ENCODE measurements at places on chromosomes 12 and 14.

DNA sequence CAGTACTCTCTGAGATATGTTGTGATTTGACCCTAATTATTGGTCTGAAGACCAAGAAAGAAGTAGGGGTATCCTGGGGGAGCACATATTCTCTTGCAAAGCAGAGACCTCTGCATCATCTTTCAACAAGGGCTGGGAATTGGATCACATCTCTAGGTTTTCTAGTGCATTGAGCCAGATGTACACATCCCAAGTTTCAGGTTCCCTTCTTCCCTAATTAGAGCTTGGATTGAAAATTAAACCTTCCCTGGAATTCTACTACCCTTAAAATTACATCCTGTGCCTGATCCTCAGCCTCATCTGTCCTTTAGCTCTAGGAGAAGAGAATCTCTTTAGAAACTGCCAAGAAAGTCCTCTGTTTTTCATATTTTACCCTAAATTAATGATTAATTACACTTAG lies 839.6 kb downstream of the SLC6A15 start:
- no peak for DNase-seq

DNA sequence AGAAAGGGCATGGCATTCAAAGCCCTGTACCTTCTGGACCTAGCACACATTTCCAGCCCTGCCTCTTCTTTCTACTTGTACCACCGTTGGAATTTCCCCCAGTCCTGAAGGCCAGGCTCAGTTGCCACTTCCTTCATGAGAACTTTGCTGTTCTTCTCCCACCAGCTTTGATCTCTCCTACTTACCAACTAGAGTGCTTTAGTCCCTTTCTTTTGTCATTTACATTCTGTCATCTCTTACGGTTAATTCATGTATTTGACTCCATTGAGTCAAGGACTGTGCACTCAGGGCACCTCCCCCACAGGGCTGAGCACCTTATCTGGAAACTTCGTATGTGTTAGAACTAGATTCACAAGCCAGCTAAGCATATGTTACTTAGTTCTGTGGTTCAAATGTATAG lies 26.3 kb downstream of the BICDL1 start:
- DNase-seq = peak; percentile 76

DNA sequence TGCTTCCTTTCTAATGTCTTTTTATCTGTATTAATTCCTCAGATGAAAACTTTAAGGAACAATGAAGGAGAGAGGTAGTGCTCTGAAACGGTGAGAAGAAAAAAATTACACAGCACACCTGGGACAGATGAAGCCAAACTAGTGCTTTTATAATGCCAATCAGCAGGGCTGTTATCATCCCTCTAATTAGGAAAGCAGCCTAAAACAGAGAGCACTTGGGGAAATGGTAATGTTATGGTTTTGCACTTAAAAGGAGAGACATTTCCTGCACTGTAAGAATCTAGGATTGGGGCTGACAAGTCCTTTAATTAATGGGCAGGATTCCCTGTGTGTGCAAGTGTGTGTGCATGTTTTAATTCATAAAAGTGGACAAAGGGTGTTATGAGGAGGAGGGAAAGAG lies 4.8 kb upstream of the LMO3 start:
- no peak for DNase-seq

- DNase-seq = no peak
Observed at GRCh38 chr12:115726691-115727090, 550.8 kb downstream of the MED13L start.

- no peak for DNase-seq
Observed at GRCh38 chr12:103431950-103432349, 63.8 kb downstream of the C12orf42 start.

- no peak for DNase-seq
Observed at GRCh38 chr12:114287821-114288525, 118.0 kb downstream of the TBX5 start.

DNA sequence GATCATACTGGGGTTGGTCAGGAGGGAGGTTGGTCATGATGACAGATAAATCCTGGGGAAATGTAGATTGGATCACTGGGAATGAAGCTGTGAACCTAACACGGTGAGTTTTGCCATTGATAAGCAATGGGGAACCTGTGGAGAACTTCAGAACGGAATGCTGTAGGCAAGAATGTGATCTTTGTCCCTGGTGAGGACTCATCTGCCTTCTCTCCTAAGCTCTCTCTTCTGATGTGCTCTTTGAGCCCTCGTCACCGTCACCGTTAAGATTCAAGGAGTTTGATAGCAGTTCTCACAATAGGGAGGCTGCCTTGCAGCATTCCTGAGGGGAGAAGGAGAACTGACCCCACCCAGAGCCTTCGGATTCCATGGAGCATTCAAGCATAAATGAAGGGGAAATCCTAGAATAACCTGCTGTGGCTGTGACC lies 217.6 kb downstream of the ANO6 start:
- no peak for DNase-seq

DNA sequence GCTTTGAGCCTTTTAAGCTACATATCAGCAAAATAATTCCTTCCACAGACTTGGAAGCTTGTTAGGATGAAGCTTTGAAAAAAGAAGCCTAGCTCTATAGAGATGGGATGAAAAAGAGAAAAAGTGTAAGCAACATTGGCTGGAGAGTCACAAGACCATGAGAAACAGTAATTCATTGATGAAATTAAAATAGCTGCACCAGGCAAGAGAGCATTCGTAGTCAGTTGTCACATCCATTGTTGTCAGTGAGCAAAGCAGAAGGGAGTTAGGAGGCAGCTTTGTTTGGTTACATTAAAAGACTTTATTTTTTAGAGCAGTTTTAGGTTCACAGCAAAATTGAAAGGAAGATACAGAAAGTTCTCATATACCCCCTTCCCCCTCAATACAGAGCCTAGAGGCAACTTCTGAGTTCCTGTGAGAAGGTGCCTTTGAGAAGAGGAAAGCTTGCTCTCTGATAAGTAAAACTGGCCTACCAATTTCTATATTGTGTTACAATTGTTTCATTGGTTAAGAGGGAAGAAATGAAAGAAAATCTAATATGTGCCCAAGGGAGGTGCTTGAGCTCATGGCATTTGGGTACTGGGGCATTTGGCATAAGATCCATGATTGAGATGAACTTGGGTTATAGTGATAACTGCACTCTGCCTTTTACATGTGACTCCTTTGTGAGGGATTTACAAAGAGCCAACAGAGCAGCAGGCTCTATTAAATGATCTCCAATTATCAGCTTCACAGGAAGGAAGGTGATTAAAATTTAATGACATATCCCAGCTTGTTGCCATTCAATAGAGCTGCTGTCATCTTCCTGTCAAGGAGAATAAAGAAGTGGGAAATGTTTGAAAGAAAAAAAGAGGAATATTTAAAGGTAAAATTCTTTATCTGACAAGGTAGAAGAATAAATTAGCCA lies 361.3 kb upstream of the TMTC1 start:
- DNase-seq = no peak

- peak; percentile 67 for DNase-seq
Observed at GRCh38 chr14:95361373-95362137, 41.8 kb upstream of the CLMN start.

- no peak for DNase-seq
Observed at GRCh38 chr14:69648480-69649451, 37.4 kb downstream of the SUSD6 start.

DNA sequence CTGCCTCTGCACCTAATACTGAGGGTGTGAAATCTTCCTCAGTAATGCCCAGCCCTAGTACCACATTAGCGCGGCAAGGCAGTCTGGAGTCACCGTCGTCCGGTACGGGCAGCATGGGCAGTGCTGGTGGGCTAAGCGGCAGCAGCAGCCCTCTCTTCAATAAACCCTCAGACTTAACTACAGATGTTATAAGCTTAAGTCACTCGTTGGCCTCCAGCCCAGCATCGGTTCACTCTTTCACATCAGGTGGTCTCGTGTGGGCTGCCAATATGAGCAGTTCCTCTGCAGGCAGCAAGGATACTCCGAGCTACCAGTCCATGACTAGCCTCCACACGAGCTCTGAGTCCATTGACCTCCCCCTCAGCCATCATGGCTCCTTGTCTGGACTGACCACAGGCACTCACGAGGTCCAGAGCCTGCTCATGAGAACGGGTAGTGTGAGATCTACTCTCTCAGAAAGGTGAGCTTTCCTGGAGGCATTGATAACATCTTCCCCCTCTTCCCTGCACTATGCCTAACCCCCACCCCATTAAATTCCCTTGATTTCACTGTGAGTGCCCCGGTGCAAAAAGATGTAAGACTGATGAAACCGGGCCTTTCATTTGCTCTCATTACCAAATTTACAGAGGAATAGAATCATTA lies 291.4 kb downstream of the NAV3 start:
- no peak for DNase-seq

Measured in stimulated activated CD8-positive, alpha-beta memory T cell treated with anti-CD3 and anti-CD28 coated beads, Interleukin-4, amount 100 ng/mL, for 48 hours (primary cell).